ENCODE measurements at places on chromosomes 12 and 14.

- peak; percentile 71 for DNase-seq
Measured at GRCh38 chr12:5003025-5003666, 40.5 kb upstream of the KCNA5 start.

DNA sequence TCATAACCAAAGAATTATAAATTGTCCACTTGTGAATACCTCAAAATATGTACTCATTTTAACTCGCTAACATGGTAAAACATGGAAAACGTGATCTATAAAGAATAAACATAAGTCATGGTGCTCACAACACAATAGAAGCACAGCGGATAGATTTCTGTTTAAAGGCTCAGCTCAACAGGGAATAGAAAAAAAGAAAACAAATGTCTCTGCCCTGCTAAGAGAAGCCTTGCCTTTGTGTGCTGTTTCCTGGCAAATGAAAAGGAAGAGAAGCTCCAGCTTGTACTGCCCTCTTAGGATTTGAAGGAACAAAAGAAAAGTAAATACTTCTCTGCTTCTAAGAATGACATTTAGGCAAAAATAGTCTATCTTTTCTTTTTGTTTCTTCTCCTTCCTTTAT lies 121.0 kb upstream of the KRR1 start:
- peak; percentile 25 for DNase-seq

- DNase-seq, result no peak
Measured at GRCh38 chr12:58654021-58654420, 266.3 kb downstream of the LRIG3 start.

- no peak for DNase-seq
Measured at GRCh38 chr12:111270774-111271173, 98.1 kb downstream of the PHETA1 start.

- DNase-seq, result no peak
Measured at GRCh38 chr12:6979453-6979852, 8.7 kb downstream of the EMG1 start.

- no peak for DNase-seq
Measured at GRCh38 chr14:99569725-99570543, 34.1 kb downstream of the CCDC85C start.

DNA sequence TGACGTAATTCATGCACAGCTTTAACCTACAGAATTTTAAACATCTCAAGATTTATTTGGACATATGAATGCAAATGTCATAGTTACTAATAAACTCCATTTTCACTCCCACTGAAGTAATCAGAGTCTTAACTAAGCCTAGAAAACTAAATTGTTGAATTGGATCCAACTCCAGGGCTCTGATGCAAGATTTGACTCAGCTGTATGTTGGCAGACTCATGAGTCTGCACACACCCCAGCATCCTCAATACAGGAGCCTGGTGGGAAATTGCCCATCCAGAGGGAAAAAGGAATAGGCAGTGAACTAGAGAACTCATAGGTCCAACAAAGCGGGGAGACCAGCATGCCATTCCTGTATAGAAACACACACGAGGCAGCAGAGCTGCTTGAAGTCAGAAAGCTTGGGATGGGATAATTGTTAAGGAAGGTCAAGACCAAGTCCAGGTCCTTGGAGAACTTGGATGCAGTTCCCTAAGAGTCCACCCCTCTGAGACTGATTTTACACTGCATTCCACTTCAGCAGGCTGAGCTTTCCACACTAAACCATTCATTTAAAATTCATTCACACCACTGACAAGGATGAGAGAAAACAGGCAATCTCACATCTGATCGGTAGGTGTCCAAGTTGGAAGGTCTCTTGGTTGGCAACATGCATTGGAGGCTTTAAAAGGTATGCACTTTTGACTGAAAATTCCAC lies 14.4 kb downstream of the TMTC1 start:
- DNase-seq, result peak; percentile 73

DNA sequence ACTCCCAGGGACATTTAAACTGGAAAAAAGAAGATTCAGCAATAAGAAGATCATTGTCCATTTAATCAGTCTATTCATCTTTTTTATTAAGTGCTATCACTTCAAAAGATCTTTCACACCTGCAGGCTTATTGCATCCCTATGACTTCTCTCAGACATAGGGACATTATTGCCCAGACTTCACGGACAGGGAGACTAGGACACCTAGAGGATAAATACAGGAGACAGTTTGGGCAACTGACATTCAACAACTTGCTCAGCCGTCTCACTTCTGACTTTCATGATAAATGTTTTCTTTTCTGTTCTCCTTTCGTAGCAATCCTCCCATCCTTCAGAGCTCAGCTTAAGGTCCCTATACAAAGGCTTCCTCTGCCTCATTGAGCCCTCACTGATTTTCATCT lies 84.3 kb downstream of the TMEM30B start:
- DNase-seq, result no peak

DNA sequence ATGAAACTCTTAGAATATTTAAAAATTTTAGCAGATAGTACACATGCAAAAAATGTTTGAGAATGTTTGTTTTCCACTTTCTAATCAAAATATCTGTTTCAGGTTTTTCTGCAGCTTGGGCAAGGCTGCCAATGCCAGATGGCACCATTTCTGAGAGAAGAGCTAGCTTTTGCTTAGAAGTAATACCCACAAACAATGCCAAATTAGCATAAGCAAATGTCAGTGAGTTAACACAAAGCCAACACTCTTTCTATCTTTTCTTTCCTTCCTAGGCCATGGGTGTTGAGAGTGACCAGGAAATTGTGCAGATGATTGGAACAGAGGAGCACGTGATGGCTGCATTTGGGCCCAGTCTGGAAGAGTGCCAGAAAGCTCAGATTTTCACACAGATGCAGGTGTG lies 35.2 kb downstream of the POLR3B start:
- no peak for DNase-seq
